Spinal cord (tissue), 10 donors: ENCODE measurements at places on chromosomes 5 and 9. TPM values are rescaled to one million over a fixed set of nuclear protein-coding genes. Genes with fewer than 3 reads are reported as not detected.

ANAPC2 gene
- 69.8 TPM for polyA plus RNA-seq

GABRP gene
- 0.66 TPM for polyA plus RNA-seq

HAPLN1 gene
- 6.6 TPM for polyA plus RNA-seq

DNA sequence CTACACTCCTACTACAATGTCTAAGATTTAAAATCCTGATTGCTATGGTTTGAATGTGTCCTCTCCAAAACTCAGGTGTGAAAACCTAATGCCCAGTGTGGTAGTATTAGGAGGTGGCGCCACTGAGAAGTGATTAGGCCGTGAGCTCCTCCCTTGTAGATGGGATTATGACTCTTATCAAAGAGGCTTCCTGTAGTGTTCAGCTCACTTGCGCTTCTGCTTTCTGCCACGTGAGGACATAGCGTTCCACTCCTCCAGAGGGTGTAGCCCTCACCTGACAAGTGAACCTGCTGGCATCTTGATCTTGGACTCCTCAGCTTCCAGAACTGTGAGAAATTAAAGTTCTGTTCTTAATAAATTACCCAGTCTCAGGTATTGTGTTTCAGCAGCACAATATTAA, 33.0 kb upstream of the WHRN start:
- no peak for DNase-seq
- H3K4me3 ChIP-seq: no peak overlapping the region
- no peaks in the 10 kb centered on the region for H3K4me1 ChIP-seq
- H3K27me3 ChIP-seq: no peaks in the 10 kb centered on the region
- H3K36me3 ChIP-seq: no peaks in the 10 kb centered on the region
- H3K27ac ChIP-seq: no peak overlapping the region

DNA sequence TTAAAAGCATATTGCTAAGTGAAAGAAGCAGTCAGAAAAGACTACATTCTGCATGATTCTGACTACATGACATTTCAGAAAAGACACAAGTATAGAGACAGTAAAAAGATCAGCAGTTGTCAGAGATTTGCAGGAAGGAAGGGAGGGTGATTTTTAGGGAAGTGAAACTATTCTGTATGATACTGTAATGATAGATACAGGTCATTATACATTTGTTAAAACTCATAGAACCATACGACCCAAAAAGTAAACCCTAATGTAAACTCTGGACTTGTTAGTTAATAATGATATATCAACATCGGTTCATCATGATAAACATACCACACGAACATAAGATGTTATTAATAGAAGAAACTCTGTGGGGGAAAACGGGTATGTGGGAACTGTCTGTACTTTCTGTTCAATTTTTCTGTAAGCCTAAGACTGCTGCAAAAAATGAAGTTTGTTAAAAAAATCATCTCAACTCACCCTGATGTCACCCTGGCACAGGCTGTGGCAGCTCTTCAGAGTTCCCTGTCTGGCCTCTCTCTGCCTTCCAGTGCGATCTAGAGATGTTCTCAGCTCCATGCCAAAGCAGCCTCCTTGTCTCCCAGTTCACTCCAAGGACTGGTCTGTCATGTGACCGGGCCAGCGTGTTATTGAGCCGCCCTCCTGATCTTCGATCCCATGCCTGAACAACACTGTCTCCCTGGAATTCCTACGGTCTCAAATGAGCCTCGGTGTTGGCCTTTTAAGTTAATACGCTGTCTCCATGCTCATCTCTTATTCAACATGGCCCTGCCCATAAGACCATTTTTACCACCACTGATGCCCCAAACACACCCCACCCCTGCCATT, 35.4 kb downstream of the PRLR start:
- no peaks in the 10 kb centered on the region for H3K27me3 ChIP-seq
- H3K27ac ChIP-seq: no peak overlapping the region
- DNase-seq: no peak
- H3K36me3 ChIP-seq: no peaks in the 10 kb centered on the region
- peaks cover 14% of the 10 kb centered on the region for H3K4me1 ChIP-seq

DNA sequence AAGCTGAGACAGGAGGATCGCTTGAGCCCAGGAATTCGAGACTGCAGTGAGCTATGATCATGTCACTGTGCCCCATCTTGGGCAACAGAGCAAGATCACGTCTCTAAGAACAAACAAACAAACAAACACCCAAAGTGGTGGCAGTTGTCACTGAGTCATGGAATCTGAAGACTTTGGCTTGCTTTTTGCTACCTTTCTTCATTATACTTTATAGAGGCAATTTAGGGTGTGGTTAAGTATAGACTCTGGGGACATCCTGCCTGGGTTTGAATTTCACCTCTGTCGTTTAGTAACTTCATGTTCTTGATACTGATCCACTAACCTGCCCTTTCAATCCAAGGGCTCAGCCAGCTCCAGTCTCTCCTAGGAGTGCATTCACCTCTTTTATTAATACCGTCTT, 13.0 kb upstream of the HOMER1 start:
- DNase-seq: no peak
- H3K36me3 ChIP-seq: no peaks in the 10 kb centered on the region
- H3K4me3 ChIP-seq: no peak overlapping the region

GRCh38 chr5:154194345-154195329, 4.1 kb downstream of the GALNT10 start:
- peaks cover 2% of the 10 kb centered on the region for H3K36me3 ChIP-seq
- H3K27ac ChIP-seq: no peak overlapping the region
- no peak overlapping the region for H3K4me3 ChIP-seq
- DNase-seq: no peak
- H3K4me1 ChIP-seq: peaks cover 36% of the 10 kb centered on the region

GRCh38 chr9:135021393-135021789, 66.1 kb upstream of the OLFM1 start:
- H3K36me3 ChIP-seq: no peaks in the 10 kb centered on the region
- H3K27ac ChIP-seq: no peak overlapping the region
- H3K27me3 ChIP-seq: peaks cover 2% of the 10 kb centered on the region
- H3K4me1 ChIP-seq: peaks cover 21% of the 10 kb centered on the region
- no peak for DNase-seq

GRCh38 chr9:83572524-83572923, 34.3 kb upstream of the FRMD3 start:
- no peak overlapping the region for H3K4me3 ChIP-seq
- no peak for DNase-seq
- no peak overlapping the region for H3K27ac ChIP-seq
- no peaks in the 10 kb centered on the region for H3K36me3 ChIP-seq
- no peaks in the 10 kb centered on the region for H3K4me1 ChIP-seq
